Esophagus muscularis mucosa (tissue), 4 donors: ENCODE measurements at places on chromosomes 2 and 18.

DNA sequence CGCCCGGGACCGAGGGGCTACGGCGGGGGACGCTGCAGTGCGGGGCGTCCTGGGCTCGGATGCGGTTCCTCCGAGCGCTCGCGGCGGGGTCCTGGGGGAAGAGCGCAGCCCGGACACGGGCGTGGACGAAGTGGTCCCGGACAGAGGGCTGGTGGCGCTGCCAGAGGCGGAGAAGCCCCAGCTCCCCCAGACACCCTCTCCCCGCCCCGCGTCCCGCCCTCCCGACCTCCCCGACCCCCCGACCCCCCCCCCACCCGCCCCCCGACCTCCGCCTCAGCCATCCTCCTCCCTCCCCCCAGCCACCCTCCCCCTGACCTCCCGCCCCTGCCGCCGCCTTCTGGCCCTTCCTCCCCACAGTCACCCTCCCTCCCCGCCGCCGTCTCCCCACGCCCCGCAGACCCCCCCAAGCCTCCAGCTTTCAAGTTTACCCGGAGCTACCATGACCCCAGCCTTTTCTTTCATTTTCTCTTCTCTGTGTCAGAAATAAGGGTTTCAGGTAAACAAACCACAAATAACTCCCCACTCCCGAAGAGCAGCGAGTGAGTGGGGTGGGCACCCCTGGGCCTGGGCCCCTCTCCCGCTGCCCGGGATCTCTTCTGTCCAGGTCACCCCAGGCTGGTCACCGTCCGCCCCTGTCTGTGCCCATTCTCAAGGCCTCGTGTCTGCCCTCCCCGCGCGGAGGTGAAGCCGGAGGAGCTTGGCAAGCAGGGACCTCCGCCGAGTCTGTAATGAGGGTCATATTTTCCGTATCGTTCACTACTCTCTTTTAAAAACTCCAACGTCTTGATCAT is 5.1 kb downstream of the NFATC1 start:
- no peak for DNase-seq

DNA sequence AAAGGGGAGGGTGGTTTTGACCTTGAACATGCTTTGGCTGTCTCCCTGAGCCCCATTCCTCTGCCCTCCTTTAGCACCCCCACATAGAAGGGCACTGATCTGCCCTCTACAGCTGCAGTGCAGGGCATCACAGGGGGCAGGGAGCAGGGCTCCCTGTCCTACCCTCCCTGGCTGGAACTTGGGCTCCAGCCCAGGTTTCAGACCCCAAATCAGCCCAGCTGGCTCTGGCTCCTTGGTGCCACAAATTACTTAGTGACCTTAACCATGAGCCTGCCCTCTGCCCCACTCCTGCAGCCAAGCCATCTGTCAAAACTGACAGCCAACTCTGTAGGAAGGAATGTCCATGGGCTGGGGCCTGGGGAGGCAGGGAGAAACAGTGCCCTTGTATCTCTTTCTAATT is 105.6 kb downstream of the MAPK4 start:
- DNase-seq: no peak

GRCh38 chr2:160306985-160307384 is 106.9 kb upstream of the ITGB6 start:
- DNase-seq: no peak

- DNase-seq: no peak
Measured at GRCh38 chr2:119179202-119179601, 20.7 kb upstream of the C1QL2 start.

GRCh38 chr2:186894478-186894877 is 45.5 kb upstream of the ZSWIM2 start:
- no peak for DNase-seq

GRCh38 chr18:40782453-40783130 is 1172.4 kb upstream of the PIK3C3 start:
- no peak for DNase-seq
